Occipital lobe (tissue), 3 donors: ENCODE measurements at places on chromosomes 16 and 17.

GRCh38 chr17:79438058-79438457 is 172.8 kb downstream of the RBFOX3 start:
- no peak for DNase-seq

DNA sequence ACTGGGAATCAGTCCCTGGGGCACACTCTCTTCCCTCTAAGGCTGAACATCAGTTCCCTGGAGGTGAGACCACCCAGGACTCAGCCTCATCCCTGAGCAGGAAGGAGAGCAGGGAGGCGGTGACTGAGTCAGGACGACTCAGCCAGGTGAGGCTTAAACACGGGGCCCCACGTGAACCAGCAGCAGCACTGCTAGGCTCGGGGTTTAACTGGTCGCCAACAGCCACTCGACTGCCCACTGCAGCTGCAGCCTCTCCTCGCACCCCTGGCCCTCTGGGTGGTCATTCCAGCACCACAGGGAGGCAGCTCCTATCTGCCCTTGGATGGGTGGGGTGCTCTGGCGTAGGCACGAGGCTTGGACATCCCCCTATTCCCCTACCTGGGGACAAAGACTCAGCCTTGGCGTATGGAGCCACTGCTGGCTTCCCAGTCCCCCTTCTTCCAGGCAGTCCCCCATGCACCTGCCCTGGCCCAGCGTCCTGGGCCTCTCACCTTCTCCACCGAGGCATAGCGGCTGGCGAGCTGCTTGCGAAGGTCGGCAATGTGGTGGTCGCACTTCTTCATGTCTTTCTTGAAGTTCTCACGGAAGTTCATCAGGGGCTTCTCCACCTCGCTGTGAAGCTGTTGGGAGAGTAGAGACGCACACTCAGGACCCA is 21.2 kb upstream of the RCVRN start:
- no peak for DNase-seq

DNA sequence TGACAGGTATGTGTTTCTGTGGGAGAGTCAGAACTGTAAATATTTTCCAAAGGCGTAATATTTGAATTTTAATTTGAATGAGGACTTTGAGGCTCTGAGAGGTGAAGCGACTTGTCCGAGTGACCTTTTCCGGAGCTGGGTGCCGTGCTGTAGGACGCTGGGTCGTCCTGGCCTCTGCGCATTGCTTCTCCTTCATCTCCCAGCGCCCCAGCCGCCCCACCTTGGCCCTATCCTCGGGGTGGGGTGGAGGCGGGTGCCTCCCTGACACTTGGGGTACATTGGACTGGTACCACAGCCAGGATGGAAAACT is 147.8 kb downstream of the SPECC1 start:
- DNase-seq = no peak

DNA sequence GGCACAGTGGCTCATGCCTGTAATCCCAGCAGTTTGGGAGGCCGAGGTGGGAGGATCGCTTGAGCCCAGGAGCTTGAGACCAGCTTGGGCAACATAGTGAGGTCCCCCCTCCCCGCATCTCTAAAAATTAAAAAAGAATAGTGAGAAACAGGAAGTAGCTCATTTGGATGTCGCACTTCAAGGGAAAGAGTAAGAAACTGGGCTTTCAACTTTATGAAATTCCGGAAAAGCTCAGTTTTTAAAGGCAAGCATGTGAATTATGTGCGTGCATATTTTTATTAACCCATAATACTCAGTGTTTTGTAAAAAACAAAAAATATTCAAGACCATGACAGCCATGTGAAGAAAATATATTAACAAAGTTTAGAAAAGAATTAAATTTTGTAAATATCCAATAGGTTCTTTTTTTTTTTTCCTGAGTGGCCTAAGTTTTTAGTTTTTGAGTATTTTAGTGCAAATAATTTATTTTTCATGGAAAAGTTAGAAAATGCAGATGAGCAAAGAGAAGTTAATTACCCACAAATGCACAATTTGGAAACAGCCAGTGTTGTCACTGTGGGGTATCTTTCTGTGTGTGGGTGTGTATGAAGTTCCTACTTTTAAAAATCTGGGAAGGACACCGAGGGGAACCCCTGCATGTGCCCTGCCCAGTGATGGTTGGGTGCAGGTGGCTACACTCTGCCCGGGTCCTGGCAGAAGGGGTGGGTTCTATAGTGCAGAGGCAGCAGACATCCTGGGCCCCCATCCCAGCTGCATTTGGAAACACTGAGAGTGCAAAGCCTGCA is 40.0 kb downstream of the CIBAR2 start:
- no peak for DNase-seq

- no peak for DNase-seq
Observed at GRCh38 chr17:16013943-16014407, 14.4 kb downstream of the TTC19 start.

DNA sequence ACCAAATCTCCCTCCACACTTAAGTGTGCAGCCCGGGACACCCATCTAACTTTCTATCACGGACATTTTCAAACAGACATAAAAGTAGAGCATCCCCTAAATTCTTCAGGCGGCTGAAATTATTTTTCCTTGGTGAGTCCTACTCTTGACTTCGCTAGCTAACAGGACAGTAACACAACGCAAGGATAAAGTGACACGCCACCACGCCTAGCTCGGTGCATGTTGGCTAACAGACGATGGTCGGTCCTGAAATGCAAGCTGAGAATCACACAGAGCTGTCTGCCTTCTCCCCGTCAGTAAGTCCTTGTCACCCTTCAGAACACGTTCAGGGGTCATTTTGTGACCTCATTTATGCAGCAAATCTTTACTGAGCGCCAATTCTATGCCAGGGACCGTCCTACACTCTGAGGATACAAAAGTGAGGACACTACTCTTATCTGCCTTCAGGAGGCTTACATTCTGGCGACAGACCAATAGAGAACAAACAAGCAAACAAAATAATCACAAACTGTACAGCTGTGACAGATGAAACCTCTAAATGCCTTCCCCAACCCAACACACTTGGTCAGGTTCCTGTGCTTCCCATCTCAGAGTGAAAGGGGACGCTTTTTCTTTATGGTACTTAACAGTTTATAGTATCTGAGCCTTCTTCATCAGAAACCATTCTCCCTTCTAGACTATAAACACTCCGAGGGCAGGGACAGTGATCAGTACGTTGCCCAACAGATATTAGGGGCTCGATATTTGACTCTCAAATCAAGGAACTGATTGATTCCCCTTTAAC is 1.3 kb downstream of the NTAN1 start:
- DNase-seq = no peak

DNA sequence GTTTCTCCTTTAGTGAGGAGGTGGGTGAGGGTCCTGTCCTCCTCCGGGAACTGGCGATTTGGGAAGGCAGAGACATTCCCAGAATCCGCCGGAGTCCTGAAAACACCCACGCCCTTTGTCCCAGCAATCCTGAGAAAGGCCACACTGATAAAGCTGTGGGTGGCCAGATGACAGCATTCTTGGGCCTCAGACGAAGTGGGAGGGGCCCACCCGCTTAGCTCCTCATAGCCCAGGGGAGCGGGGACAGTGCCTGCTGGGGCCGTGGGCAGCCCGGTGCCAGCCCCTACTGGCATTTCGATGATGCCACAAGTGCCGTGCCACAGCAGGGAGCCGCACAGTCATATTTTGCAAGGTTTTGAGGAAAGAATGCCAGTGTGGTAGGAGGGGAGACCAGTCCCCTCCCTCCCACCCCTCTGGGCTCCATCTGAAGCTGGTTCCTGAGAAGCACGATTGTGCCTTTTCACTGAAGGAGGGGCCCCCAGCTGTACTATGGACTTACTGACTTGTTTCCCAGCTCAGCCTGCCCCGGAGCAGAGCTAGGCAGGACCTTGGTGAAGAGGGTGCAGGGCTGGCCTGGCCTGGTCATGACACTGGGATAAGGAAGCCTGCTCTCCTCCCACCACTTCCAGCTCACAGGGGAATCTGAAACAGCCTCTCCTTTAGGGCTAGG is 20.9 kb upstream of the MPRIP start:
- DNase-seq = no peak

- DNase-seq = no peak
Observed at GRCh38 chr17:77692571-77693161, 265.8 kb upstream of the TNRC6C start.

DNA sequence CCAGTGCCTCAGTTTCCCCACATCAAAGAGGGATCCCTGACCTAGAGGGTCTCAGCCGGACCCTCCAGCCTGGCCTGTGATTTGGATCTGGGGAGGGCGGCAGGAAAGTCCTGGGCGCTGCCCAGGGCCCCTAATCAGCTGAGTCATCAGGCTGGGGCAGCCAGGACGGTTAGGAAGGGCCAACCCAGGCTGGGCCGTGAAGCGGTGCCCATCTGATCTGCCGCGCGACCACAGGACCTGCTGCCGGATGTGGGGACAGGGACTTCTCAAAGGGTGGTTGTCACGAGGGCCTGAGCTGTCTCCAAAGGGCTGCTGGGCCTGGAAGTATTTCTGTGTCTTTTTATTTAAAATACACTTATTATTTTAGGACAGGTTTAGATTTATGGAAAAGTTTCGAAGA is 4.4 kb downstream of the TPSAB1 start:
- no peak for DNase-seq

GRCh38 chr16:30820952-30821421 is 34.0 kb upstream of the ZNF629 start:
- DNase-seq = no peak

GRCh38 chr17:45061606-45062205 is 589 bp downstream of the NMT1 start:
- no peak for DNase-seq

GRCh38 chr16:20614186-20615141 is 38.3 kb upstream of the ACSM2B start:
- DNase-seq = no peak

DNA sequence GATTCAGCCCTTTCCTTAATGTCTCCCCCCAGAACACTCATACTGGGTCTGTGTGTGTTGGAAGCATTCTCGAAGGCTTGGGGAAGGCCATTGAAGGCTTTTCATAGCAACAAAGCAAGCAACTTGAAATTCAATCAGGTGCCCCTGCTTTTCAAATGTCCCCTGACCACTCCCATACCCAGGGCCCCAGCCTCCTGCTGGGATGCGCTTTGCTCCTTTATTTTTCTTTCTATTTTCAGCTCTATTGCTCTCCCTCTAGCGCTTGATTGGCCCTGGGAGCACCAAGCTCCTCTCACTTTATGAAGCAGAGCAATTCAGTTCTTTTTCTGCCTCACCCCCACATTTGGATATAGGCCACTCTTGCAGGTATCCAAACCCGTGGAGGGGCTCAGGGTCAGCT is 92.0 kb downstream of the WSCD1 start:
- DNase-seq = no peak

GRCh38 chr17:78897664-78898047 is 5.3 kb downstream of the CEP295NL start:
- DNase-seq = no peak

GRCh38 chr16:84291226-84291625 is 3.5 kb upstream of the WFDC1 start:
- DNase-seq = no peak

DNA sequence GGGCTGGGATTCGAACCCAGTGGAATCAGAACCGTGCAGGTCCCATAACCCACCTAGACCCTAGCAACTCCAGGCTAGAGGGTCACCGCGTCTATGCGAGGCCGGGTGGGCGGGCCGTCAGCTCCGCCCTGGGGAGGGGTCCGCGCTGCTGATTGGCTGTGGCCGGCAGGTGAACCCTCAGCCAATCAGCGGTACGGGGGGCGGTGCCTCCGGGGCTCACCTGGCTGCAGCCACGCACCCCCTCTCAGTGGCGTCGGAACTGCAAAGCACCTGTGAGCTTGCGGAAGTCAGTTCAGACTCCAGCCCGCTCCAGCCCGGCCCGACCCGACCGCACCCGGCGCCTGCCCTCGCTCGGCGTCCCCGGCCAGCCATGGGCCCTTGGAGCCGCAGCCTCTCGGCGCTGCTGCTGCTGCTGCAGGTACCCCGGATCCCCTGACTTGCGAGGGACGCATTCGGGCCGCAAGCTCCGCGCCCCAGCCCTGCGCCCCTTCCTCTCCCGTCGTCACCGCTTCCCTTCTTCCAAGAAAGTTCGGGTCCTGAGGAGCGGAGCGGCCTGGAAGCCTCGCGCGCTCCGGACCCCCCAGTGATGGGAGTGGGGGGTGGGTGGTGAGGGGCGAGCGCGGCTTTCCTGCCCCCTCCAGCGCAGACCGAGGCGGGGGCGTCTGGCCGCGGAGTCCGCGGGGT is at the start of gene CDH1:
TSS of gene CDH1 (plus strand) at position 247 of the 684 bp plus-strand sequence. CDS start at position 371, 124 bp downstream.
- DNase-seq = no peak

DNA sequence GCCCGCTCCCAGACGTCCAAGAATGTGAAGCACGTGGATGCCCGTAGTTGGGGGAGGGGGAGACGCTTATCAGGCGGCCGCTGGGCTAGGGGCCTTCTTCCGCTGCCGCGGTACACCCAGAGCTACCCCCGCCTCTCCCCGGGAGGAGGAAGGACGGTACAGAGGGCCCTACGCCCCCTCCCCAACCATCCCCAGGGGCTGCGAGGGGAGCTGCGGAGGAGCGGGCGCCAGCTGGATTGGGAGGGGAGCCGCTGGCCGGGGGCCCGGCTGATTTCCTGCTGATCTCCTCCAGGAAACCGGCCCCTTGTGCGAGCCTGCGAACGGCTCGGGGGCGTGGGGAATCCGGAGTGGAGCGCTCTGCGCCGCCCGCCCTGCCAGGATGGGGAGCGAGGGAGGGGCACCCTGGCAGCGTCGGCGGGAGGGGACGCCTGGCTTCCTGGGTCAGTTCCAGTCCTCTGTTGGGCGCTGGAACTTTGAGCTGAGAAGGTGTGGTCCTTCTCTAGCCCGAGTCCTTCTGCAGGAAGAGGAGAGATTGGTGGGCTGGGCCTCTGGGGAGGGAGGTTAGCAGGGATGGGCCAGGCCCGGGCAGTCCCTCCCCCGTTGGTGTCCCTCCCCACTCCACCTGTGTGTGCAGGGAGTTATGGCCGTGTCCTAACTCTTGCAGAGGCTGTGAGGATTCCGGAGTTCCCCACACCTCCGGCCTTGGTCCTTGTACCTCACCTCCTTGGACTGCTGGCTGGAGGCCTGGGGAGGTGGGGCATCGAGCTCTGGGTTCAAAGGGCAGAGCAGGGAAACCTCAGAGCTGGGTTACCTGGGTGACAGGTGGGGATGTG is 19.2 kb downstream of the GJD3 start:
- DNase-seq = no peak

GRCh38 chr16:22844416-22844815 is 30.5 kb downstream of the HS3ST2 start:
- no peak for DNase-seq
